Activated T-helper 9 cell treated with anti-CD3 and anti-CD28 coated beads, Interleukin-2, amount 50 U/mL, for 16 hours (primary cell): ENCODE measurements at places on chromosomes 3 and 15.

DNA sequence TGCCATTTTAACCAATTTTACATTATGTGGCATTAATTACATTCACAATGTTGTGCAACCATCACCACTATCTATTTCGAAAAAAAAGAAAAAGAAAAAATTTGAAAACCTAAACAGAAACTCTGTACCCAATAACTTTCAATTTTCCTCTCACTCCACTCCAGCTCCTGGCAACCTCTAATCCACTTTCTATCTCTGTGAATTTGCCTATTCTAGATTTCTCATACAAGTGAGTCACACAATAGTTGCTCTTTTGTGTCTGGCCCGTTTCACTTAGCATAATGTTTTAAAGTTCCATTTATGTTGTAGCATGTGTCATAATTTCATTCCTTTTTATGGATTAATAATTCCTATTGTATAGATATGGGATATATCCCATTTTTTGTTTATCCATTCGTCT lies 53.3 kb upstream of the TBC1D5 start:
- DNase-seq, result no peak

DNA sequence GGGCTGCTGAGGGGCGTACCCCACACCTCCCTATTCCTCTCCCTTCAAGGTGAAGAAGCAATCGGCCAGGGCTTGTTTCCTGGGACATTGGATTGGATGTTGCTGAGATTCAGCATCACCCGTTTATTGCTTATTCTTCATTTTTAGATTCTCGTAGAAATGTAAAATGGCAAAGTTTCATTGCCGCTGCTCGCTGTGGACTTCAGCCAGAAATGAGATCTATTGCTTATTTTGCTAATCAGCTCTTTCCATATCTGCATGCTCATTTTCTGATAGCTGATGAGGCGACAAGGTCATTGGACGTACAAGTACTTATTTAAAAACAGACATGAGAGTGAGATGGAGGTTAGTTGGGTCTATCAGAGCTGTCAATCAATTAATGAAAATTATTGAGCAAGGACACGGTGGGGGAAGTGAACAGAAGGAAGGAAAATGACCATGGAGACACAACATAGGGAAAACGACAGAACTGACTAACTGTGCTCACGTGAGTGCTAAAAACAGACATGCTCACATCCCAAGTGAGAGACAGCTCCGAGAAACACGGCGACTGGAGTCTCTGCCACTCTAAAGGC lies 471.2 kb downstream of the NR2F2 start:
- no peak for DNase-seq

DNA sequence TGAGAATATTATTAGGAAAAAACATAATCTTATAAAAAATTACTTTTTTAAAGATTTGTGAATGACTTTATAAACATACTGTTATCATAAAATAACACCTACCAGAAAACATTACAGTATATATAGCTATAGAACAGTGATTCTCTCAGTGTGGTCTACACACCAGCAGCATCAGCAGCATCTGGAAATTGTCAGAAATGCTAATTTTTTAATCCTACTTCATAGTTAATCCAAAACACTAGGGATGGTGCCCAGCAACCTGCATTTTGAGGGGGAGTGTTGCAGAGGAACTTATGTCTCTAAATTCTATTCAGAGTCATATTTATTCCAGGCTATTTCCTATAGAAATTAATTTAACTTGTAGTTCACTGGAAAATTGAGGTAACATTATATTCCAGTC lies 1107.8 kb downstream of the IGSF11 start:
- no peak for DNase-seq

DNA sequence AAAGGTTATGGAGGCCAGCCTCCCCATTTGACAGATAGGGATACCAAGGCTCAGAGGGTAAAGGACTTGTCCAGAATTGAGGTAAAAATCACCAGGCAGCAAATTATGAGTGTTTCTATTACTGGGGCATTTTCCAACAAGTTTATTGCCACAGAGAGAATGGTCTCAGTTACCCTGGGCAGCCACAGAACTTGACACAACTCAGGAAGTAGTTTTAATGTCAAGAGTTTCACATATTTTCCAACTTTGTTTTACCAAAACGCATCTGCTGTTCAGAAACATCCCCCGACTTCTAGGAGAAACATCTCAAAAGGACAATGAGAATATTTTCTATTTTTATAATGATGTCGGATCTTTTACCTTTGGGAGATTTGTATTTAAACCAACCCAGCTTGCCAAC lies 107.5 kb upstream of the MRPS22 start:
- DNase-seq, result no peak

- DNase-seq, result no peak
These were observed 24.0 kb upstream of the AADAC start for GRCh38 chr3:151789853-151790463.

DNA sequence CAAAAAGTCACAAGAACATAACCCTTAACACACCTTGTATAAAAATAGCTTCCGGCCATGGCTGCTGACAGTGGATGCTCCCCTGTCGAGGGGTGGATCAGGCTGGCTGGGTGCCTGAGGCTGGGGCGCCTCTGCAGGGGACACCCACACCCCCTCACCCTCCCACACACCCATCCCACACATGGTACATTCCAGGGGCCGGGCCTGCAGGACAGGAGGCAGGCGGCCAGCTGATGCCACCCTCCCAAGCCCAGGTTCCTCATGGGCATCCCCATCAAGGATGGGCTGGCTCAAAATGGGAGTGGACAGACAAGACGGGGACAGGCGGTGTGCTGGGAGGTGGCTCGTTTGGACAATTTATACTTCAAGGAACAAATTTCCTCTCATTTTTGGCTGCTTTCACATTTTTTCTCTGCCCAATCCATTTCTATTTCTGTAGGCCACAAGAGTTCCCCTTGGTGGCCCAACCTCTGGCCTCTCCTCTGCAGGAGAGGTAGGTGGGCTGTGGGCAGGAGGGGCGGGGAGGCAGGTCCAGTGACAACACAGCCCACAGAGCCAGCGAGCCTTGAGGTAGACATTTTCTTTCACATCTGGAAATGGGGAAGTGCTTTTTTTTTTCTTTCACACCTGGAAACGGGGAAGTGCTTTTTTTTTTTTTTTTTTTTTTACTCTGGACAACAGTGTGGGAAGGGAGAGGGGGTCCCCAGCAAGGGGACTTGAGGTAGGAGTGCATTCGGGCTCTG lies 23.3 kb downstream of the RNU5B-1 start:
- DNase-seq, result no peak

- DNase-seq, result no peak
These were observed 449.0 kb downstream of the NAALADL2 start for GRCh38 chr3:175308097-175308496.

- no peak for DNase-seq
These were observed 205.2 kb upstream of the ROBO2 start for GRCh38 chr3:76834657-76835056.

DNA sequence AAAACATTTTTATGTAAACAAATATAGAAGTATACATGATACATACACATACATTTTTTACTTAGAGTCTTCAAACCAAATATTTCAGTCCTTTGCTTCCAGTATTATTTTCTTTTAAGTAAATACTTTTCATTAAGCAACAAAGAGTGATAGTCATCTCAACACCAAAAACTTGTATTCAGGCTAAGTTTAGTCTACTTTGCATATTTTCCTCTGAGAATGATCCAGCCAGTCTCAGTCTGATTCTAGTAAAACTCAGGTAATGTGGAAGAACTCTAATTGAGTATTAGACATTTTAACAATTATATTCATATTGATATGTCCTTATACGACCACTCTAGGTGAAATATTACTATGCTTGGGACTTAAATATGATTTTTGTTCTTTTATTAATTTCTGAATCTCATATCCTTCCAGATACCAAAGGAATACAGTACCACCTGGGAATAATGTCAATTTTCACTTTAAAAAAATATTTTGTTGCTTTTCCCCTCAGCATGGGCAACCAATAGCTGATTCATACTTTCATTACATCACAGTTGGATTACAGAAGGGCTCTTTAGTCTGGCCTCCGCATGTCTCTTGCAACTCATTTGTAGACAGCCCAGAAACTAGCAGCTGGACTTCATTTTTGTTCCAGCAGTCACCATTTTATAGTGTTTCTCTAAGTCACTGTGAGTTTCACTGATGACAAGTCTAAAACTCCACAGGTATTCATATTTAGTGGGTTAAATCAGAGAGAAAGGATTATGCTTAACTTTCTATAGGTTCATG lies 390.4 kb downstream of the ZBTB20 start:
- DNase-seq, result no peak

GRCh38 chr3:57918123-57918837 lies 89.9 kb upstream of the FLNB start:
- DNase-seq, result no peak

GRCh38 chr15:82105451-82106215 lies 59.8 kb upstream of the MEX3B start:
- no peak for DNase-seq

DNA sequence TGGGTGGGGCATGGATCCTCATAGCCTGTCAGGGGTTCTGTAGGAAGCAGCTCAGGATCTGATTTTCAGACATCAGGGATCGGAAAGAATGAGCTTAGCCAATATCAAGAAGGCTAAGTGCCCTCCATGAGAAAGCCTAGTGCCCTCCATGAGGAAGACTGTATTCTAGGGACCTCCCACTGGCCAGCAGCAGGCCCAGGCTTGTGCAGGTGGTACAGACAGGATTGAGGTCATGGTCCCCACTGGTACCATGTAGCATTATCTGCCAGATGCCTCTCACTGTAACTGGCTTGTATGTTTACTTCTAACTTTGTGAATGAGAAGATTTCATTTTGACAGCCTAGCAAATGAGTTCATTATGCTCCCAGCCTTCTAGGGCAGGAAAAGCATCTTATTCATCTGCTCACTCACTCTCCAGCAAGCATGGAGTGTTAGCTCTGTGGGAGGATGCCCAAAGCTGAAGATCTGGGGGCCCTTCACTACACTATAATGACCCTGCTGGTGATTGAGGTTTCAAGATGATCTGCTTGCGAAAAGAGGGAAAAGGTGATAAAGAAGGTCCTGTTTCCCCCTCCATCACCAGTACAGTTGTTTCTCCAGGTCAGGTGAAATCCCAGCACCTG lies 7.5 kb downstream of the EPHB1 start:
- DNase-seq, result no peak

- DNase-seq, result no peak
These were observed 221.1 kb upstream of the TLE3 start for GRCh38 chr15:70318594-70319465.
